ENCODE measurements at places on chromosomes 1 and 21. TPM values are rescaled to one million over a fixed set of nuclear protein-coding genes. Genes with fewer than 3 reads are reported as not detected.
A peak's percentile ranks its signal among the peaks of the same experiment; 100 is the strongest.

- DNase-seq = no peak
- H3K4me3 ChIP-seq = peak overlapping the region; percentile 92
- H3K36me3 ChIP-seq = no peaks in the 10 kb centered on the region
- no peaks in the 10 kb centered on the region for H3K27me3 ChIP-seq
- peaks cover 42% of the 10 kb centered on the region for H3K4me1 ChIP-seq
Observed at GRCh38 chr1:18901952-18902522, 318 bp downstream of the ALDH4A1 start.

- no peaks in the 10 kb centered on the region for H3K36me3 ChIP-seq
- no peaks in the 10 kb centered on the region for H3K4me1 ChIP-seq
- no peak for DNase-seq
- no peaks in the 10 kb centered on the region for H3K27me3 ChIP-seq
- H3K4me3 ChIP-seq = no peak overlapping the region
- H3K27ac ChIP-seq = no peak overlapping the region
Observed at GRCh38 chr1:56060906-56061305, 518.5 kb downstream of the PLPP3 start.

GRCh38 chr1:69836971-69837636, 269.4 kb downstream of the LRRC7 start:
- H3K4me3 ChIP-seq = no peak overlapping the region
- no peaks in the 10 kb centered on the region for H3K4me1 ChIP-seq
- H3K36me3 ChIP-seq = no peaks in the 10 kb centered on the region
- no peak for DNase-seq

DNA sequence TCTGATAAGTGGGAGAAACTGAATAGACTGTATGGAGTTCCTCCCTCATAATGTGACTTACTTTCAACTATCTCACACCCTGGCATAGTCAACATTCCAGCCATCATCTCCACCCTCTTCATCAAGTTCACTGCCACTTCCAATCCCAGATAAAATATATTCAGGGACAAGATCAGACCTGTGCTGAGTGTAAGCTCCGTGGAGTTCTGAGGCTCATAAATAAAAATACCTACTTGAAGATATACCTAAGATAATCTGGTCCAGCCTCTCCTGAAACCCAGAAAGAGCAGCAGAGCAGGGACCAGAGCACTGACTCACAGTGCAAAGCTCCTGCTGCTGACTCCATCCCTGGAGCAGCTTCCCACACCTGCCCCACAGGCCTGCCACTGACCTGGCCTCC, 1.7 kb upstream of the LCE7A start:
- peaks cover 6% of the 10 kb centered on the region for H3K27me3 ChIP-seq
- DNase-seq = no peak
- H3K36me3 ChIP-seq = no peaks in the 10 kb centered on the region
- no peaks in the 10 kb centered on the region for H3K4me1 ChIP-seq
- no peak overlapping the region for H3K27ac ChIP-seq

GRCh38 chr1:99992760-99993467, 23.1 kb downstream of the SLC35A3 start:
- H3K27me3 ChIP-seq = no peaks in the 10 kb centered on the region
- H3K36me3 ChIP-seq = peaks cover 33% of the 10 kb centered on the region
- H3K4me1 ChIP-seq = peaks cover 12% of the 10 kb centered on the region
- no peak for DNase-seq
- peak overlapping the region; percentile 63 for H3K27ac ChIP-seq

Gene HSD3B1
- not detected for total RNA-seq

Gene PIK3CD
- total RNA-seq = 162 TPM

- peak overlapping the region; percentile 71 for H3K4me3 ChIP-seq
- peaks cover 29% of the 10 kb centered on the region for H3K27me3 ChIP-seq
- no peaks in the 10 kb centered on the region for H3K36me3 ChIP-seq
- H3K4me1 ChIP-seq = peaks cover 10% of the 10 kb centered on the region
Observed at GRCh38 chr1:154568157-154568815, 708 bp downstream of the CHRNB2 start.

Gene CSF3R
- total RNA-seq = 0.30 TPM

- H3K27ac ChIP-seq = no peak overlapping the region
- DNase-seq = peak; percentile 1
- H3K4me3 ChIP-seq = peak overlapping the region; percentile 16
- peaks cover 33% of the 10 kb centered on the region for H3K4me1 ChIP-seq
- no peaks in the 10 kb centered on the region for H3K27me3 ChIP-seq
Observed at GRCh38 chr1:229758101-229759036, 132.3 kb downstream of the URB2 start.

Gene CRYAA
- total RNA-seq = not detected

Gene HNRNPCL2
- total RNA-seq = not detected

GRCh38 chr1:22388671-22389450, 62.8 kb upstream of the ZBTB40 start:
- H3K36me3 ChIP-seq = no peaks in the 10 kb centered on the region
- DNase-seq = no peak
- peaks cover 45% of the 10 kb centered on the region for H3K27me3 ChIP-seq
- no peak overlapping the region for H3K27ac ChIP-seq
- H3K4me1 ChIP-seq = no peaks in the 10 kb centered on the region

Gene FOXE3
- total RNA-seq = not detected

GRCh38 chr1:240090014-240090413, 1.7 kb upstream of the FMN2 start:
- H3K36me3 ChIP-seq = no peaks in the 10 kb centered on the region
- peaks cover 6% of the 10 kb centered on the region for H3K4me1 ChIP-seq
- H3K4me3 ChIP-seq = no peak overlapping the region
- H3K27ac ChIP-seq = no peak overlapping the region
- DNase-seq = no peak
- H3K27me3 ChIP-seq = peaks cover 31% of the 10 kb centered on the region

GRCh38 chr1:91637539-91637994, 136.9 kb downstream of the CDC7 start:
- H3K27ac ChIP-seq = no peak overlapping the region
- peaks cover 3% of the 10 kb centered on the region for H3K36me3 ChIP-seq
- no peaks in the 10 kb centered on the region for H3K27me3 ChIP-seq
- H3K4me3 ChIP-seq = no peak overlapping the region

- H3K27me3 ChIP-seq = peaks cover 42% of the 10 kb centered on the region
- no peak overlapping the region for H3K4me3 ChIP-seq
- no peaks in the 10 kb centered on the region for H3K36me3 ChIP-seq
- DNase-seq = no peak
- no peak overlapping the region for H3K27ac ChIP-seq
Observed at GRCh38 chr1:115781343-115781742, 12.8 kb upstream of the CASQ2 start.

DNA sequence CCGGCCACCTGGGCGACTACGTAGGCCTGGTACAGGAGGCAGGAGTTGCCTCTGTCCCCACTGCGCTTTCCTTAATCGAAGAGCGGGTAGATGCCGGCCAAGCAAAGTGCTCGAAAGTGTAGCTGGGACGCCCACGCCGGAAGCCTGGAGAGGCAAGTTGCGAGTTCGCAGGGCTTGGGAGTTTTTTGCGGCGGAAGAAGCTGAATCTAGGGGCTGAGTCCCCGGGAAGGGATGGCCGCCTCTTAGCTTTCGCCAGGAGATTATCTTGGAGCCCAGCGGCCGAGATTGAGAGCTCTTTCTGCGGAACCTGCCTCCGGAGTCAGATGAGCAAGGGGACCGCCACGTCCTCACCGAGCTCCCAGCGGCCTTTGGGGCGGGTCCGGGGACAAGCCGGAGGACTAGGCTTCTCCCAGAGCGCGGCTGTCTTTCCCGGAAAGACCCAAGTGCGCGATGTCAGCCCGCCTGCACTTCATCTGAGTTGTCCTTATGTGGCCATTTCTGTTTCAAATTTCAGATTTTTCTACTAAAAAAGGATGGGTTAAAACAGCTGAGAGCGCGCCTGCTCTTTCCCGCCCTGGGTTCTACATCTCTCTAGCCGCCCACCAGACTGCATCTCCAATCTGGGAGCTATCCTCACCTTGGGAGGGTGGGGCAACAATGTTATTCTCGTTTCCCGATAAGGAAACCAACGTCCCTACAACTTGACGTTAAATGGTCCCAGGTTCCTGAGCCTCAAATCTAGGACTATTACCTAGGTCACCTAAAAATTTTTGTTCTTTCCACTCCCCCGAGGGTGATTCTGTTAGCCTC, 12.4 kb upstream of the TBX15 start:
- peak overlapping the region; percentile 44 for H3K4me3 ChIP-seq
- H3K27me3 ChIP-seq = peaks cover 81% of the 10 kb centered on the region
- peaks cover 24% of the 10 kb centered on the region for H3K4me1 ChIP-seq

Gene RABGAP1L
- 36.7 TPM for total RNA-seq

- DNase-seq = no peak
- H3K36me3 ChIP-seq = no peaks in the 10 kb centered on the region
- H3K4me1 ChIP-seq = no peaks in the 10 kb centered on the region
- no peak overlapping the region for H3K27ac ChIP-seq
- H3K27me3 ChIP-seq = peaks cover 12% of the 10 kb centered on the region
Observed at GRCh38 chr1:171636141-171636540, 14.1 kb downstream of the MYOCOS start.

Gene LIN28A
- total RNA-seq = not detected

Measured in activated T-cell treated with anti-CD3 and anti-CD28 coated beads, Interleukin-2, amount 50 U/mL, for 72 hours (primary cell).